ENCODE measurements at places on chromosomes 4 and X.

DNA sequence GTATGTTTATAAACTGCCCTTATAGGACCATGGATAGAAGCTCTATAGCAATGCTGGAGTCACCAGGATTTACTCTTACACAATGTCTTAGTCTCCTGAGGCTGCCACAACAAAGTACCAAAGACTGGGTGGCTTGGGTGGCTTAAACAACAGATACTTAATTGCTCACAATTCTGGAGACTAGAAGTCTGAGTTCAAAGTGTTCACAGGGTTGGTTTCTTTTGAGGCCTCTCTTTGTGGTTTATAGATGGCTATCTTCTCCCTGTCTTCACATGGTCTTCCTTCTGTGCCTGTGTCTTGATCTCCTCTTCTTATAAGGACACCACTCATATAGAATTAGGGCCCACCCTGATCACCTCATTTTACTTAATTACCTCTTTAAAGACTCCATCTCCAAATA lies 2.0 kb upstream of the TRPC3 start:
- DNase-seq: no peak

DNA sequence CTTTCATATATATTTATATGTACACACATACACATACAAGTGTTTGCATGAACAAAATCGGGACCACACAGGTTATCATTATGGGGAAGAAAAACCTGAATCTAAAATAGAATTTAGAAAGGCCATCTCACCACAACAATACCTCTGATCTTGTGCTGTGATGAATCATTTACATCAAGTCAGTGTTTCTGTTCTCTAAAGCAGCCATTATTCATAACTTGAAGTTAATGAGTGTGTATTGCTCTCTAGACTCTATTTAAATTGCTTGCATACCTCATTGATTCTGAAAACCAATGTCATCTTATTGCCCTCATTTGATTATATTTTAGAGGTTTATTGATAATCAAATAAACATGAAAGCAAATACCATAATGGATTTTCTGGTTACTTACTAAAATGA lies 71.6 kb downstream of the FAM114A1 start:
- DNase-seq: no peak

- DNase-seq: no peak
These were observed 89.1 kb downstream of the SLC16A2 start for GRCh38 chrX:74510401-74510800.

DNA sequence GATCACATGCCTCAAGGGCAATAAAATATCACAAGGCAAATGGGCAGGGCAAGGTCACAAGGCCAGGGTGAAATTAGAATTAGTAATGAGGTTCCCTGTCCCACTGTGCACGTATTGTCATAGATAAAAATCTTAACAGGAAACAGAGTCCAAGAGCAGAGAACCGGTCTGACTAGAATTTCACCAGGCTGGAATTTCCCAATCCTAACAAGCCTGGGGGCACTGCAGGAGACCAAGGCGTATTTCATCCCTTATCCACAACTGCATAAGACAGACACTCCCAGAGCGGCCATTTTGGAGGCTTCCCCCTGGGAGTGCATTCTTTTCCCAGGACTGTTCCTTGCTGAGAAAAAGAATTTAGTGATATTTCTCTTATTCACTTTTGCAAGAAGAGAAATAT lies 25.9 kb upstream of the PRDM5 start:
- no peak for DNase-seq

DNA sequence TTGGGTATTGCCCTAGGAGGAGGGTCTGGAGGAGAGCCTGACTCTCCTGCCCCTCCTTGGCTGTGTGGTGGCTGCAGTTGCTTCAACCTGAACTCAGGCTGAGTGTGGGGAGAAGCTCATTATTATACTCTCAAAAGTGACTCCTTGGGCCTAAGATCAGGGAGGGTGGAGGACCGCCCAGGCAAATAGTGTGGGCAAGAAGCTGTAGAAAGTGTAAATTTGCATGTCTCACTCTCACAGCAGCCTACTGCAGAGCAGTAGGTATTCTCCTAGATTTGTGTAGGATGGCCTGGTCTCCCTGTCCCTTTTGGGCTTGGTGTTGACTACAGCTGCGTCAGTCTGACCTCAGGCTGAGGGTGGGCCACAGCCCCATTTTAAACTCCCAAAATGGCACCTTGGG lies 156.1 kb downstream of the ZNF330 start:
- DNase-seq: no peak

DNA sequence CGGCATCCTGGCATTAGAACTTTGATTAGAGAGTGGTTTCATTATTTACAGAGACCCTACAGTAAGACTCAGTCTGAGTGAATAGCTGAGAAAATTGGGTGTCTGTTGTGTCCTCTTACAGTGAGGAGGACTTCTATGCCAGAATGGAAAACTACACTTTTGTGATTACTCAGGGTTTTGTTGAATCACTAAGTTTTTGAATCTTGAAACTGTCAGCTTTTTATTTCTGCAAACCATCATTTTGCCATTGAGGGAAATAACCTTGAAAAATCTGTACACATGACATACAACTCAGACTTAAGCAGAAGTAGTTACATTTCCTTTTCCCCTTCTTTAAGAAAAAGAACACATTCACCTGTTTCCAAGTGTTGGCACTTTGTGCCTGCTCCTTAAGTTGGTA lies 117.6 kb upstream of the RASGEF1B start:
- DNase-seq: no peak

DNA sequence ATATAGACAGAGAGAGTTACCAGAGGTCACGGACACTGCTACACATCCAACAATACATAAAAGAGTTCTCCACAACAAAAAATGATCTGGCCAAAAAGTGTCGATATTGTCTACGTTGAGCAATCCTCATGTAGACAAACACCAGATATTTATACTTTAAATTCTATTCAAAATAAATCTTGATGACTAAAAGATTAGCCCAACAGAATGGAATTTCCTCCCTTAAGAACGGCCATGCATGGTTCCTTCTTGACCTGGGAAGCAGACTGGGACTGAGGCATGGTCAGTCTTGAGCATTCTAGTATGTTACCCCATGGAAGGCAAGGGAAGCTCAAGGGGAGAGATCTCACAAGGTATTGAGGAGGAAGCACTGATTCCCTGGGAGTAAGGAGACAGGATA lies 43.5 kb downstream of the LHFPL1 start:
- no peak for DNase-seq

- DNase-seq: no peak
These were observed 13.0 kb upstream of the RHOH start for GRCh38 chr4:40183615-40184411.

DNA sequence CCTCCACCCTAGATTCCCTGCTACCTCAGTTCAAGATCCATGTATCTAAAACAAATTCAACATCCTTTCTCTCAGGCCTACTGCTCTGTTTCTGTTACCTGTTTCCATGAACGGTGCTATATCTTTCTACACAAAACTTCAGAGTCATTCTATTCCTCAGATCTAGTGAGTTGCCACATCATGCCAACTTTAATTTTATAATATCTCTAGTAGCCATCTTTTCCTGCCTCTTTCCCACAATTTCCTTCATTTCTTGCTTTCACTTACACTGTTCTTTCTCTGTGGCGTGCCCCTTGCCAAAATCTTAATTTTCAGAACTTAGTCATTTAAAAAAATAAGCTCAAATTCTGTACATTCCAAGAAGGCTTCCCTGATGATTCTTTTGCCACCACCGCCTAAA lies 15.2 kb downstream of the GUCY1A1 start:
- no peak for DNase-seq

GRCh38 chrX:84064814-84065213 lies 123.2 kb downstream of the RPS6KA6 start:
- no peak for DNase-seq

DNA sequence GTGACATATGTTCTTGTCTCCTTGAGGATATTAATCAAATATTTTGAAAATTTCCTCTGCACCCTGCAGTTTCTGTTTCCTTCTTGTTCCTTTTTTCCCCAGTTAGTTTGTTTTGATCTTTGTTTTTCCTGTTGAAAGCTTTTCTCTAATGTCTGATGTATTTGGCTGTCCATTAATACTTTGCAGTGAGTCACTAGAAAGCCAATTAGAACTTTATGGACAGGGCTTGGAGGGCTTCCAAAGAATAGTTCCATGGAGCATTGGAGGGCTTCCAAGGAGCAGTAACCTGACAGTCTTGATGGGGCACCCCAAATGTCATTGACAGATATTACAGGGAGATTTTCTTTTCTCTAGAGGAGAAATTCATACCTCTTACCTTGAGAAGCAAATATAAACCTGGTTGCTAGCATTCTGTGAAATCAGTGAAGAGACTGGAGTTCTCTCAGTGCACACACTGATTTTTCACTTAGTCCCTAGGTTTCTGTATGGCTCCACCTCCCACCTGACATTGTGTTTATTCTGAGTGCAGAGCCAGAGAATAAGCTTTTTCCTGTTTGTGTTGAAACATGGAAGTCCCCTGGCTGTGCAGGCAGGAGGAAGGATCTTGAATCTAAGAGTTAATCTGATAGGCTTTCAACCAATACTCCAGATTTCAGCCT lies 26.5 kb downstream of the SPARCL1 start:
- no peak for DNase-seq

DNA sequence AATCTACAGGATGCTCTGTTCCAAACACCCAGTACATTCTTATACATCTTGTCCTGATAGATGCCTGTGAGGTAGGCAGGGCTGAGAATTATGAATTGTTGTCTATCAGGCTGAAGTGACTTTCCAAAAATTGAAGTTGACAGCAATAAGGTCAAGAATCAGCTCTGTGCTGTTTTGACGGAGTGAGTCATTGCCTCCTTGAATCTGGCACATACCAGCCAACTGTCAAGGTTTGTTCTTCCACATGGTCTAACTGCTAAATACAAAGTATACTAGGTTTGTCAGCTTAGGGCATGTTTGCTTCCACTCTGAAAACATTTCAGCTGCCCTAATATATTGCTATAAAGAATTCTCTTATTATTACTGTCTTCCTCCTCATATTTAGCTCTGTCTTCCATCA lies 32.3 kb downstream of the SH3RF1 start:
- no peak for DNase-seq

DNA sequence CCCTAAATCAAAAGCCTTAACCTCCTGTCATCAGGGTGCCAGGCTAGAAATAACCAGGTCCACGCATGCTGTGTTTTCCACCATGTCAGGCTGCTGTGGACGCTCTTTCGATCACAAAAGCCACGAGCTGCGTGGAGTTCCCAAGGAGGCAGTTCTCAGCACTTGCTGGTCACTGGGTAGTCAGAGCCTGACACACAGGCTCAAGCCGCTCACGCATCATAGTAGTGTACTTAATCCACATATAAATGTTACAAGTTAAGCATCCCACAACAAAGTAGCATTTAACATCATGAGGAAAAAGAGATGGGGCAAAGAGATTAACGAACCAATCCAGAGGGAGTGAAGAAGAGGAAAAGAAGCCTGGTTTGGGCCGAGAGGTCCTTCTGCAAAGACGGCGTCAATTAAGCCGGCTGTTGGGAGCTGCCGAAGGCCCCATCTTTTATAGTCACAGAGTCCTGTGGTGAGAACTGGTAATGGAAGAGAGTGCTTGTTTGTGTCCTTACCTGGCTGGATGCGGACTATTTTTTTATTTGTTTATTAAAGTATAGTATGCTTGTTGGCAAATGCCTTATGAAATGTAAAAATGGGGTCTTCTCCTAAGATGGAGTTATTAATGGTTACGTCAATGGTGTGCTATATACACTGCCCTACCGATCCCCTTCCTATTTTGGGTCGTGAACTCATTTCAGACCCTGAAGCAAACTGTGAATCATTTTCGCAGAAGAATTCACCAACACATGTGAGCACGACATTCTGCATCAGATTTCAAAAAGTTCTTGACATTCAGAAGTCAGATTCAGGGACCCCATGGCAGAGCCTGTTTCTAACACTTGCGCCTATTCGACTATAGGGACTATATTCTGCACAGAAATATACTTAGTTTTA lies 675 bp downstream of the PRIMPOL start:
- no peak for DNase-seq

DNA sequence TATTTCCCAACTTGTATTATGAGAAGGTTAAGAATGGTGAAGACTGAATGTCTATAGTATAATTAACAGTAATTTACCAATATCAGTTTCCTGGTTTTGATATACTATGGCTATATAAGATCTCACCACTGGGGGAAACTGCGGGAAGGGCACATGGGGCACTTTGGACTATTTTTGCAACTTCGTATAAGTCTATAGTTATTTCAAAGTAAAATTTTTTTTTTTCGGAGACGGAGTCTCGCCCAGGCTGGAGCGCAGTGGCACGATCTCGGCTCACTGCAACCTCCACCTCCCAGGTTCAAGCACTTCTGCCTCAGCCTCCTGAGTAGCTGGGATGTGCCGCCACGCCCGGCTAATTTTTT lies 46.1 kb downstream of the CXorf58 start:
- no peak for DNase-seq

All from AG09309 (cell line).